ENCODE measurements at places on chromosomes 13 and 19.

DNA sequence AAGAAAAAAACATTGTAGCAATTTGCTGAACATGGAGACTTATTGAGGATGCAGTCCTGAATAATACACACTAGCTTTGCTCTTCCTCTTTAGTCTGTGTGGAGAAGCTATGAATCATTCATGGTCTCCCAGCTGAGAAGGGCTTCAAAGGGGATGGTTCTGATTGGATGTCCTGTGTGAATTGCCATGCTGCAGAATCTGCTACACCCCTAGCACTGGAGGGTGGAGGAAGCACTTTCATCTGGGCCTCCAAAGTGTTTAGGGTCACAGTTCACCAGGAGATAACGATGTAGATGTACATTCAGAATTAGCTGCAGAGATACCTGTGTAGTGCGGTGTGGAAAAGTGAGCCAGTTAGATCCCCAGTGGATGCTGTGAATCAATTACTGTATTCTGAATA is 321.1 kb upstream of the EDNRB start:
- no peak for DNase-seq

GRCh38 chr19:27997069-27997468 is 1215.9 kb downstream of the UQCRFS1 start:
- no peak for DNase-seq

- no peak for DNase-seq
These were observed 7.5 kb upstream of the ZNF350 start for GRCh38 chr19:51994048-51994644.

GRCh38 chr13:23871616-23872220 is 17.5 kb downstream of the MIPEP start:
- no peak for DNase-seq

- DNase-seq: no peak
These were observed 5.1 kb upstream of the SPACA6 start for GRCh38 chr19:51687791-51688670.

GRCh38 chr13:24027494-24027893 is 130.2 kb upstream of the C1QTNF9B start:
- DNase-seq: no peak

Data from stimulated activated CD4-positive, alpha-beta T cell treated with anti-CD3 and anti-CD28 coated beads, Interleukin-1b, Interleukin-23, amount 100 ng/mL, for 4 hours (primary cell).